SW 1271 (cell line): ENCODE measurements at places on chromosomes 5 and 9.

- DNase-seq: no peak
Observed at GRCh38 chr5:45623832-45624231, 72.3 kb downstream of the HCN1 start.

DNA sequence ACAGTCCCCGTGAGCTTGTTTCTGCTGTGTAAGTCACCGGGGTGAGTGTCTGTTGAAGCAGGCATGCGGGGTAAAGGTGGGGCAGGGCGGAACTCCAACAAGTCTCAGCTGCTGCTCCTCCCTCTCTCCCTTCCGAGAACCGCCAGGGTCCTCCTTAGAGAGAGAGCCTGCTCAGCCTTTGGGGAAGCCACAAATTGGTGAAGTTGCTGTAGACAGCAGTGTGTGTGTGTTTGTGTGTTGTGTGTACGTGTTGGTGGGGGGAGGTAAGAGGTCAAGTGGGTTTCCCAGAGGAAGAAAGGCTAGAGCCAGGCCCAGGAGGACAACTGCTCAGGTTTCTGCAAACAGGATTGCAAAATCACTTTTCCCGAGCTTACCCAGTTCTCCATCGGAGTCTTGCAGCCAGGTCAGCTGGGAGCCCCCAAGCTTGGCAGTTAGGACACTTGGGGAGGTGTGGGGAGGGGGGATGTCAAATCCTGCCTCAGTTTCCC lies 38.9 kb upstream of the DAB2IP start:
- DNase-seq: no peak

DNA sequence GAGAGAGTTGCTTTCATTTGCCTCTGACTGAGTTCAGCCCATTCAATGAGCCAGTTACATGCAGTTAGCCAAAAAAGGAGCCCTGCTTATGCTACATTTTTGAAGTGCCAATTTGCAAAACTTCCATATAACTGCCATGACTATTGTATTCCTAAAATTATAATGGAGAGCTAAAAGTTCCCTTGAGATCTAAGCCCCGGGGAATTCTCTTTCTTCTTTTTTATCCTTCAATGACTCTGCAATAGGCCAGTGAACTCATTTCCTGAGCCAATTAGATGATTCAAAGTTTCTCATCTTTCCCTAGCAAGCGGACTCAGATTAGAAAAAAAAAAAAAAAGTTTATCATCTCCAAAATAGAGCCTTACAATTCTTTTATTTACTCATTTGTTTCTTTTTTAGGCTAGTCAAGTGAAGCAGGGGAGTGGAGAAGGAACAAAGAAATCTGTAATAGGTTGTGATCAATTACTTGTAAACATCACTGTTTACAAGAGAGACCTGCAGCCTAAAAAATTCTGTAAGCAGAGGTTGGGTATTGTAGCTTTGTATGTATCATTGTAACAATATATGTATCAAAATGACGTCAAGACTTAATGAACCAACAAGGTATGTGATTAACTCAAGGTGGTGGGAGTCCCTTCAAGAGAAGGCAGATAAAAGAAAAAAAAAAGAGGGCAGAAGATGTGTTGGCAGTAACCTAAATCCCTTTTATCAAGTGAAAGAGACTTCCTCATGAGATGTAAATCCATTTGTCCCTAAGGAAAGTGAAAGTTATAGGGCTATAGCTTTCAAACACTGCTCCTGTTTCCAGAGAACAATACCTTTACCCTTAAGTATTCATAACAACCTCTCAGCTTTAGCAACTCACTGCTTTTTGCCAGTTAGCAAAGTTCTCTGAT lies 48.7 kb upstream of the HOMER1 start:
- DNase-seq: no peak

- DNase-seq: no peak
Observed at GRCh38 chr5:157951673-157952373, 92.9 kb upstream of the CLINT1 start.

GRCh38 chr5:175215906-175216305 lies 228.1 kb downstream of the DRD1 start:
- no peak for DNase-seq

DNA sequence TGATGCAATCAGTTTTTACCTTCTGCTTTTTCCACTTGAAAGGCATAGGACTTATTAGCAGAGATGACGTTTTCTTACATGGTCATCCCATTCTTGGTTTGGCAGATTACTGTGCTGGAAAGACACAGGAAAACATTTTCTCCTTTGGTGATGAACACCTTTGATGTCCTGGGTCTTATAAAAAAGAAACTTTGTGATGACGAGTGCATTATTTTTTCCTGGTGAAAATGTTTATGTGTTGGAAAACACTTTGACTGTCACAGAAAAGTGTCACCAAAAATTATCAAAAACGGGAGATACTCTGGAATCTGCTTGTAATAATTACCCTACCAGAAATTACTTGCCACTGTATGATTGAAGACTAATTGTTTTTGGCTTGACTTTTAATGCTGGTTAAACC lies 2020.9 kb downstream of the MAT2B start:
- DNase-seq: no peak

DNA sequence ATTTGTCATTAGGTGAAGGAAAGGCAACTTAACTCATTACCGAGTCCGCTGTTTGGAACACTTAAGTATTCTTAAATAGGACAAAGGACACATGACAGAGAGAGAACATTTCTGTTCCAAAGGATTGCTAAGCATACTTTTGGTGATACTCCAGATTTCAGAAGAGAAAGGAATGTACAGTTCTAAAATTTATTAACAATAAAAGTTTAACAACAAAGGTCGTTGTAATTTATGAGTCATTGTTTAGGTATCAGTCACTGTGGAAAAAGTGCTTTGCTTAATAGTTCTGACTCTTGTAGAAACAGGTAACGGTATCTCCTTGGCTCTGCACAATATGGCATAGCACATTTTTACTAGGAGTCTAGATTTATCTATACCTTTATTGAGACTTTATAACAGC lies 36.3 kb upstream of the PAM start:
- no peak for DNase-seq

DNA sequence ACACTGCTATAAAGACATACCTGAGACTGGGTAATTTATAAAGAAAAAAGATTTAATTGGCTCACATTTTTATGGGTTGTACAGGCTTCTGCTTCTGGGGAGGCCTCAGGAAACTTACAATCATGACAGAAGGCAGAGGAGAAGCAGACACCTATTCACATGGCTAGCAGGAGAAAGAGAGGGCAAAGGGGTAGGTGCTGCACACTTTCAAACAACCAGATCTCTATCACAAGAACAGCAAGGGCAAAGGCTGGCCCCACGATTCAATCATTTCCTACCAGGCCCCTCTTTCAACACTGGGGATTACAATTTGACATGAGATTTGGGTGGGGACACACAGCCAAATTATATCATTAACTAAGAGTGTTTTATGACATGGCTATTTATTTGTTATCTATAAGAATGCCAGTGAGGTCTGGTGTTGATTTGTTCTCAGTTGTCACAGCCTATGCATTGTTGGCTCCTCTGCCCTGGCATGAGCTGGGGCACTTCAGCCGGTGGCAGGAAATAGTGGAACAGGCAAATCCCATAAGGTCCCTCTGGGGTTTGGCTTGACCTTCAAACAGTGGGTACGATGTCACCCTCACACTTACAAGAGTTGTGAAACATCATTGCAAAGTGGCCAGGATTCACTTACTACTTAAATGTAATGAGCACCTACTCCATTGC lies 44.1 kb downstream of the SPARC start:
- DNase-seq: no peak

GRCh38 chr5:14706615-14707021 lies 42.1 kb downstream of the OTULIN start:
- DNase-seq: no peak

DNA sequence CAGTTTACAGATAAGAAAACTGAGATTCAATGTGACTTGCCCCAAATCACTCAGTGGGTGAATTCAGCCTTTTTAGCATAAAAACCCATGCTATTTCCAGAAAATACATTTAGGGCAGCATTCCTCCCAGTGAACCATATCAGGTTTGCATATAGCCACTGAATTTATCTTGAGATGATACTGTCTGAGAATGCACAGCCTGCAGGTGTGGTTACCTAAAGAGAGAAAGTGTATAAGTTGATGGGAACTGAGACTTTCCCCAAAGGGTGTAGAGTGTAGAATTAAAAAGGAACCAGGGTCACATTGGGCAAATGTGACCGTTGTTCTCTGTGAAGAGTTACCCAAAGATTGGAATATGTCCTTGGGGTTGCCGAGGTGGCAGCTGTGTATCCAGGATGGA lies 100.0 kb upstream of the PIK3R1 start:
- no peak for DNase-seq

- DNase-seq: no peak
Observed at GRCh38 chr5:158670201-158670600, 429.5 kb downstream of the EBF1 start.

GRCh38 chr9:137694236-137694959 lies 75.6 kb downstream of the EHMT1 start:
- DNase-seq: no peak

- no peak for DNase-seq
Observed at GRCh38 chr9:24846248-24846912, 300.7 kb upstream of the IZUMO3 start.

- no peak for DNase-seq
Observed at GRCh38 chr5:3325972-3326840, 269.4 kb upstream of the IRX1 start.

GRCh38 chr5:23027331-23027730 lies 174.2 kb upstream of the CDH12 start:
- DNase-seq: no peak

GRCh38 chr5:55220433-55221185 lies 6.5 kb downstream of the MCIDAS start:
- no peak for DNase-seq

- no peak for DNase-seq
Observed at GRCh38 chr9:129109537-129109903, 1.1 kb downstream of the CRAT start.

DNA sequence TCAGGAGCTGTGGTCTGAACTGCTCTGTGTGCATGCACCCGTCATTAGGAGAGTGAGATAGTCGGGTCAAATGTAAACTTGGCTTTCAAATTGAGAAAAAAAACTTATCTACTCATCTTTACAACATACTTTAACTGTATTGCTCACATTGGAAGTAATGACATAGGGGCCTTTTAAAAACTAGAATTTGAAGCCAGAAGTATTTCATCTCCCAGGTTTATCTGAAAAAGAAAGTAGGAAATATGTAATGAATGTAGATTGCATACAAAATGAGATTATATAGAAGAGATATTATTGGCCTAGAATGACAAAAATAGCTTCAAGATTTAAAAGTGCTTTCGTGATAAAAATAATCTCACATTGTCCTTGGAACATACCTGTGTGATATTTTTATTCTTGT lies 24.3 kb downstream of the RGS7BP start:
- DNase-seq: no peak

GRCh38 chr9:107733523-107733894 lies 243.9 kb upstream of the KLF4 start:
- no peak for DNase-seq

GRCh38 chr9:86098824-86099700 lies at the start of gene GOLM1:
GOLM1 (minus strand) TSS chr9:86099558; CDS start chr9:86079320, 20,238 bp downstream.
- DNase-seq: no peak

DNA sequence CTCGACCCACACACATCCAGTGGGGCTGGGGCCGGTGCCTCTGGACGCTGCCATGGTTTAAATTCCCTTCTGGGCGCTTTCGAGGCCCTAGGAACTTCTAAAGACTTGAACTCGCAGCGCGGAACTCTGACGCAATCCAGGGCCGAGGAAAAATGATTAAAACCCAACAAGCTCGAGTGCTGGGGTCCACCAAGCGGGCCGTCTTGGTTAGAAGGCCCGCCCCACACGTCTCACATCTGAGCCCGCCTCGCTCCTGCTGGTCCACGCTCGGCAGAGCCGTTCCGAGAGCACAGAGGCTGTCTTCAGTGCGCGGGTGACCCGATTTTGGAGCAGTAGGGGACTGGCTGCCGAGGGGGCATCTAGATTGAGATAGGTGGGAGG lies 1.5 kb downstream of the CRHBP start:
- no peak for DNase-seq

- no peak for DNase-seq
Observed at GRCh38 chr9:70477146-70477745, 62.8 kb upstream of the KLF9 start.

DNA sequence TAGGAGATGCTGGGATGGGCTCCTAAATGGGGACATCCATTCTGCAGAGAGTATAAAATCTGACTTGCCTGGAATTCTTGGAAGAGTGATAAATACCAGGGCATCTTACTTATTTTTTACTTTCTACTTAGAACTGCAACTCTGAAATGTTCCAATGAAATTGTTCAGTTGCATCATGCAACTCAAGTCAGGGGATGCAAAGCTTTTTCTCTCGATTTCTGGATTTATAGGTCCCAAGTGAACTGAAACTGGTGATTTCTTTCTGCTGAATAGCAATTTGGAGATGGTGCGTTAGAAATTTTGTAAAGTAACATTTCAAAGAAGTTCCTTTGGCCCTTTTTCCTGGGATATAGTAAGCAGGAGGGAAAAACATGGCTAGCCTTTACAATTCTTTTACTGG lies 238.4 kb upstream of the CD180 start:
- DNase-seq: no peak

- DNase-seq: no peak
Observed at GRCh38 chr9:38053697-38054461, 15.1 kb downstream of the SHB start.

GRCh38 chr5:34598177-34598794 lies 57.8 kb upstream of the RAI14 start:
- peak; percentile 57 for DNase-seq
